ENCODE measurements at places on chromosomes 7 and 10. TPM values are rescaled to one million over a fixed set of nuclear protein-coding genes. Genes with fewer than 3 reads are reported as not detected.

GRCh38 chr10:113704637-113705343 lies 25.1 kb downstream of the CASP7 start:
- peak; percentile 38 for DNase-seq

Gene TPK1
- total RNA-seq, result 5.4 TPM

- DNase-seq, result no peak
These were observed 9.1 kb downstream of the COL13A1 start for GRCh38 chr10:69810675-69811397.

DNA sequence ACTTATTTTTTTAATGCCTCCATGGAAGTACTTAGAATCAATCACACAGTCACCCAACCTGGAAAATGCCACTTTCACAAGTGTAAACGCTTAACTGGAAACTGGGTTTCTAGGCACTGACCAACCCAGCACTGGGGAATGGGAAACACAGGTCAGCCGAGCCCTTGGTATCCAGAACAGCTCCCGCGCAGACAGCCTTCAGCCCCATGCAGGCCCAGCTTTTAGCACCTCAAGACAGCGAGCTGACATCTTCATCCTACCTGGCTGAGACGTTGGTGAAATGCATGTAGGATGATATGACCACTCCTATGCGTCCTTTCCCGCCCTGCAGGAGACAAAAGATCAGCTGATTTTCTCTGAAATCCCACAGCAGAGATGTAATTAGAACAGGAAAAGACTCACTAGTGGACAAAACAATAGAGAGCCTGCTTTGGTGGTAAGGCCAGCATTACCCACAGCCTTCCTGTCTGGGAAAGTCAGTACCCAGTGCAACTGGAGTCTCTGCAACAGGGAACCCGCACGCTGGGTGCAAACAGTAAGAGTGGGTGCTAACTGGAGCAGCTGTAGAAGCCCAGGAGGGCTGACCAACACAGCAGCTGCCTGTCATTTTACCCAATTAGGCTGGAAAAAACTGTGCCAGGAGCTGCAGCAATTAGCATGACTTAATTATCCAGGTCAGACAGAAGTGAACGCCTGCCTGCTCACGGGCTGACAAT lies 153.7 kb downstream of the TNS3 start:
- no peak for DNase-seq

DNA sequence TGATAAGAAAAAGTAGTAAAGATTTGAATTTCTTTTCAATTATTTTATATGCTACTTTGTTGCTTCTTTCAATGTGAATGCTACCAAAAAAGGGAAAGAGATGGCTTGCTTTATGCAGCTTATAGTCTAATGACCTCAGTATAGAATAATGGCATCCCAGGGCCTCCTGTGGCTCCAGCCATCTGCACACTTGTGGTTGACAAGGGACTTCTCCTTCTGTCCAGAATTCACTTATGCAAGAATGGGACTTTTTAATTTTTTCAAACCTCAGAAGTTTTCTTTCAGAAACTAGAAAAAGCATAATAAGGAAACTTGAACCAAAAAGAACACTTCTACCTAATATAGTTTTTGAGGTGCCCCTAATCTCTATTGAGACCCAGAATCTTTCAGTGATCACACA lies 310.9 kb downstream of the CTNNA3 start:
- no peak for DNase-seq

DNA sequence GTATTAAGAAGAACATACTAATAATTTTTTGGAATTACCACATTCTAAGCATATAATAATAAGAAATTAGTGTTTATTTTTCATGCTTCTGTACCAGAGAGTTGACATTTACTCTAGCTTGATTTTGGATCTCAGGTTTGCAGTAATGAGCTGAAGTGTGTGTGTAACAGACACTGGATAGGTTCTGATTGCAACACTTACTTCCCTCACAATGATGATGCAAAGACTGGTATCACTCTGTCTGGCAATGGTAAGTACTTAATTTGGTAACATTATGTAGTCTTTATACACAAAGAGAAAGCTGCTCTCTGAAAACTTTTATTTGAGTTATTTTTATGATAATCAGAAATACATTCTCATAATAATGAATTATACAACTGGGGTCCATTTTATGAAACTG lies 54.1 kb downstream of the SRI start:
- no peak for DNase-seq

- DNase-seq, result no peak
These were observed 12.4 kb downstream of the LRRC27 start for GRCh38 chr10:132344386-132344785.

DNA sequence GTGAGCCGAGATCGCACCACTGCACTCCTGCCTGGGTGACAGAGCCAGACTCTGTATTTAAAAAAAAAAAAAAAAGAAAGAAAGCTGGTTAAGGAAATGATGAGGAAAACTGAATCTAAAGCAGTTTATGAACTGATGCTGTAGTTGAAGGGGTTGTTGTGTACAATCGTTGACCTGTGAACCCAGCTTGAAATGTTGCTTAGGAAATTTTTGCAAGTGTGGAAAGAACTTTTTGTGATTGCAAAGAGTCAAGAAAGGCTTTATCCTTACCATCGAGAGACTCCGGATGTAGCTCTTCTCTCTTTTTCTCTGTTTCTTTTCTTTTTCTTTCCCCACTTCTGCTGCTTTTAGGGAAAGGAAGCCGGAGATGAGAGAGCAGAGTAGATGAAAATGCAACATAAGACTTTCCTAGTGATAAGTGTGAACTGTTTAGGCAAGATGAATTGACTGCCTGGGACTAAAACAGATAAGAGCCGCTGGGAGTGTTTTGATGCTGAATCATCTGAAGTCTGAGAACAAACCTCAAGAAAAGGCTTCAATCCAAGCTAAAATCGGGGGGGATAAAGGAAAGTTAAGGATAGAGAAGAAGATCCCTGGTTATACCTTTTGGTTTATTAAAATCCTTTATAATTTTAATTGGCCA lies 69.0 kb downstream of the TAF3 start:
- DNase-seq, result no peak

GRCh38 chr10:6013413-6014192 lies 36.3 kb upstream of the IL15RA start:
- DNase-seq, result no peak

GRCh38 chr7:128389085-128389617 lies 20.6 kb downstream of the IMPDH1 start:
- no peak for DNase-seq

GRCh38 chr10:70232155-70232858 lies 922 bp downstream of the PPA1 start:
- no peak for DNase-seq

DNA sequence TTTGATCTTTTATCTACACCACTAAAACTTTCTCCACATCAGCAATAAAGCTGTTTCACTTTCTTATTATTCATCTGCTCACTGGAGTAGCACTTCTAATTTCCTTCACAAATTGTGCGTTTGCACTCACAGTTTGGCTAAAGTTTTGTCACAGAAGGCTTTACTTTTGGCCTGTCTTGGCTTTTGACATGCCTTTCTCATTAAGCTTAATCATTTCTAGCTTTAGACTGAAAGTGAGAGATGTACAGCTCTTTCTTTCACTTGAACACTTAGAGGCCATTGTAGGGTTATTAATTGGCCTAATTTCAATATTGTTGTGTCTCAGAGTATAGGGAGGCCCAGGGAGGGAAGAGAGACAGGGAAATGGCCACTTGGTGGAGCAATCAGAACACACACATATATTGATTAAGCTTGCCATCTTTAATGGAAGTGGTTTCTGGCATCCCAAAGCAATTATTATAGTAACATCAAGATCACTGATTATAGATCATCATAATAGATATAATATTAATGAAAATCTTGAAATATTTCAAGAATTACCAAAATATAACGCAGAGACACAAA lies 512.5 kb downstream of the ETV1 start:
- no peak for DNase-seq

- no peak for DNase-seq
These were observed 222.3 kb upstream of the TMEM229A start for GRCh38 chr7:124255041-124255655.

Gene CTNNA3
- total RNA-seq, result 0.32 TPM
